MCF 10A (cell line): ENCODE measurements at places on chromosomes 2 and 18. TPM values are rescaled to one million over a fixed set of nuclear protein-coding genes. Genes with fewer than 3 reads are reported as not detected.

DNA sequence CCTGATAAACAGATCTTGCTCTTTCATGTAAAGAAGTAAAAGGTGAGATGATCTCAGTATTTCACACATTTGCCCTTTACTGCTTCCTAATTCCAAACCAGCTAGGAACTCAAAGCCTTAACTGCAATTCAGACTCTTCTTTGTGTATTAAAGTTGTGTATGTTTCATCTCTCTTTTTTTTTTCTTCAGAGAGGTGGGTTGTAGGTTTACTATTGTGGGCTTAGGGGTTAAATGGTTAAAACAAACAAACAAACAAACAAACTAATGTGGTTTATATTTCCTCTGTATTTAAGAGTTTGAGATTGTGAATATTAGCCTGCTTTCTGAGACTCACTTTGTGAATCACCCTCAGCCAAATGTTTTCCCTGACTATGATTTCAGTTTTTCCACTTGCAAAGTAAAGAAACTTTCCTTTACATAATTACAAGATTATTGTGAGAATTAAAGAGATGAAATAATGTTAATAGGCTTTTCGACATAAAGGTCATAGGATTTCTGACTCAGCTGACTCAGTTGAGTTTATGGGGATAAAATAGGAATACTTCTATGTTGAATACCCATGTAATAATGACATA lies 2.8 kb downstream of the GULP1 start:
- no peak for DNase-seq

DNA sequence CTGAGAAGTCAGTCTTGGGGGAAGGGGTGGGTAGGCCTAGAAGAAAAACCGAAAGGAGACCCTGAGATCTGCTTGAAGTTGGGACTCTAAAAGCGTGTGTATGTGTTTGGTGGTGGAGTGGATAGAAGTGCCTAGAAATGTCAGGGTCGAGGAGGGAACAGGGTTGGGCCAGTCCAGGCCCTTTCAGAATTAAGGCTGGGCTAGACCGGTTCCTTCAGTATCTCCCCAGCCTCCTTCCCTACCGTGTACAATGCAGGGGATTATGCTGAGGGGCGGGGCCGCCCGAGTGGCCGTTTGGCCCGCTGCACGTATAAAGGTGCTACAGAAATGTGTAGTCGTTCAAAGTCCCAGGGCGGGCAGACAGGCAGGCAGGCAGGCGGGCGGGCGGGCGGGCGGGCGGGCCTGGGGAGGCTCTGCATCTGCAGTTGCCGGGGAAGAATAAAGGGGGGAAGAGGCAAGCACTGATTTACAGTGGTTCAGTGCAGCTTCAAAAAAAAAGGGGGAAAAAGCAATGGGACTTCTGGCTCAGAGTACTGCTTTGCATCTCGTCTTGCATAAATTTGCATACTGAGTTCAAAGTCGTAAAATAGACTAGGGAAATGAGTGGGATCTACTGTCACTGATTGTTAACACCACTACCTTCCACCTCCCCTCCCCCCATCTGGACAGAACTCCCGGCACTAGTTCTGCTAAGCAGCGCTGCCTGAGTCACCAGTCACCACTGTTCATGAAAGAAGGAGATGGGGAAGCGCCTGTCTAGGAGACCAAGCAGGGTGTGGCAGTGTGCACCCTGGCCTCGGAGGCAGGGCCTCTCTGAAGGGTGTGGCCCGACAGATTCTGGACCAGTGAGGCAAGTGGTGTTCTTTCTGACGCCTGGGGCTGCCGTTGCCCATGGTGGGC lies 3.6 kb downstream of the IGFBP2 start:
- peak; percentile 78 for DNase-seq

DNA sequence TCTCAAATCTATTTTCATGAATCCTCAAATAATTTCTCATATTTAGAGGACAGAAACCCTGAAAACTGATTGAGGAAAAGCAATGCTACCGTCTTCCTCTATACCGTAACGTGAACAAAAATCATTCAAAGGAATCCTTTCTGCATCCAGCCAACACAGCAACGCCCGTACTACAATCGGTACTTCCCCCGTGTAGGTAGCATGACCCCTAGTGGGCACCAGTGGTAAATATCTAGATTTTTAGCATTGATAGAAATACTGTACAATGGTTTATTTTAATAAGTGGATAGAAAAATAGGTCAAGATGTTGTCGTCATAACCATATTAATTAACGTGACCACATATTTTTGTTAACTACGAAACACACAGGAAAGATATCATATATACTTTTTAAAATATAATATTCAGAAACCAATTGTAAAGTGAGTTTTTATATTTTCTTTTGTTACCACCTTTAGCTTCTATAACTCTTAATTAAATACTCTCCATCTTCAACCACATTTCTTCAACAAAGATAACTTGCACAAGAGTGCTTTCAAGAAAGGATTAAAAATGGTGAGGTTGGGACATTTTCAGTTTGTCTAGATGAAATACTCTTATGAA lies 194.1 kb downstream of the SS18 start:
- peak; percentile 42 for DNase-seq

DNA sequence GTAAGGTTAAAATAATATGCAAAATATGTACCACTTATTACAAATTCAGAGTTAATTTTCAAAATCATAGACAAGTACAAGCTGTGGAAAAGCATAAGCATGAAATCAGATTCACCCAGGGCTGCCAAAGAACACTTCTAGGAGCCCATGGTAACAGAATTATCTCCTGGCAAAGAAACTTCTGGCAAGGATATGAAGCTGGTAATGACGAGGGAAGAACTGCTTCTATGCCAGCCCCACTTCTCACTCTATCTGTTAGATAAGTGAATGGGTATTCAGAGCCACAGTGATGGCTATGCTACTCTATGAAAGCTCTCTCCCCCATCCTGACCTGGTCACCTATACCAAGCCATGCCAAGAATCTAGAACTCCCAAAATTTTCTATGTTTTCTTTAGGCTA lies 36.9 kb upstream of the PDE1A start:
- DNase-seq: no peak

GRCh38 chr2:235343156-235343774 lies 150.6 kb upstream of the AGAP1 start:
- DNase-seq: no peak

DNA sequence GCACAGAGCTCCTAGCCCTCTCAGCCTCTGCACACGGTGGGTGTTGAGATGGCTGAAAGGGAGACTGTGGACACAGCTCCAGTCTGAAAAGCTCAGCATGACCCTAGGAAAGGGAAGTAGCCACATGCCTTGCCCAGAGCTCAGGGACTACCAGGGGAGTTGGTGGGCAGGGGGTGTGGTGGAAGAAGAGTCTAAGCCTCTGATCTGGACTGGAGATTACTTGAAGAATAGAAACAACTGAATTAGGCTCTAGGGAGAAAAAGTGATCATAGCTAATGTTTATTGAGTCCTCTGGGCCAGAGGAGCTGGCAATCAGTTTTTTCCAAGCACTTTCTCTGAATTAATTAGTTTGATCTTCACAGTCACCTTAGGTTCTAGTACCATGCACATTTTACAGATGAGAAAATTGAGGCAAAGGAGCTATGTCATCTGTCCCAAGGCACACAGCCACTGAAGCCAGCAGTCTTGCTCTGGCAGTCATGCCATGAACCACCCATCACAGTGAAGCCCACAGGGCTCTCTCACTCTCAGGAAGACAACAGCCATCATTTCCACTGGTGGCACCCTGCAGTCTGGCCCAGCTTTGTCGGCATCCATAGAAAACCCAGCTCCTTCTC lies 10.3 kb downstream of the SDC1 start:
- DNase-seq: no peak

DNA sequence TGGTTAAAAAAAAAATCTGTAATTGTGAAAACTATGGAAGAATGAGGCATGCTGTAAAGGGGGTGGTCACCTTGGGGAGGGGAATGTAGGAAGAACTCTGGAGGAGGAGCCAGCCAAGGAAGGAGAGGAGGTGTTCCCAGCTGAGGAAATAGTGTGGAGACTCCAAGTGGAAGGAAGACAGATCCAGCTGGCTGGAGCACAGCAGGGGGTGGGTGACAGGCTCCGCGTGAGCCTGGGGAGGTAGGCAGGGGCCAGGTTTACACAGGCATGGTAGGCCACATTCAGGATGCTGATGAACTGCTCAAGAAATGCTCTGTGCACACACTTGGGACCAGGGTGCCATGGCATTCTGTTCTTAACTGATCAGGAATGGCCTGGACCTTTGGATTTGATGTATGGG lies 16.8 kb downstream of the AFF3 start:
- DNase-seq: no peak

- DNase-seq: no peak
Observed at GRCh38 chr2:54678719-54679118, 44.7 kb upstream of the EML6 start.

GRCh38 chr2:173872714-173873113 lies 92.5 kb downstream of the SP3 start:
- DNase-seq: no peak

GRCh38 chr2:80499095-80499494 lies 194.5 kb upstream of the LRRTM1 start:
- DNase-seq: peak; percentile 59

DNA sequence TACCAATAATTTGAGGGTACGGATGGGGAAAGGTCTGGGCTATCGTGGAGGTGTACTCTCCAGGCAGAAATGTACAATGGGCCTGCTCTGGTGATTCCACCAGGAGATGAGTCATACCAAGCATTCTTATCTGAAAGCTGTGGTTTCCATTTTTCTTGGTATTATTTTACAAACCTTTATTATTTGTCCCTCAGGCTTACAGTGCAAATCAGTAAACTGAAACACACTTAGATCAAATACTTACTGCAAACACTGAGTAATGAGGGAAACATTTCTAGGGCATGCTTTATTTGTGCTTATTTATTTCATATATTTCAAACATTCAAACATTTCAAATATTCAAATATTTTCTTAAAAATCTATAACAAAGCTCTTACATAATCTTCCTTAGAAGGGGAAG lies 319.8 kb downstream of the RND3 start:
- peak; percentile 55 for DNase-seq

DNA sequence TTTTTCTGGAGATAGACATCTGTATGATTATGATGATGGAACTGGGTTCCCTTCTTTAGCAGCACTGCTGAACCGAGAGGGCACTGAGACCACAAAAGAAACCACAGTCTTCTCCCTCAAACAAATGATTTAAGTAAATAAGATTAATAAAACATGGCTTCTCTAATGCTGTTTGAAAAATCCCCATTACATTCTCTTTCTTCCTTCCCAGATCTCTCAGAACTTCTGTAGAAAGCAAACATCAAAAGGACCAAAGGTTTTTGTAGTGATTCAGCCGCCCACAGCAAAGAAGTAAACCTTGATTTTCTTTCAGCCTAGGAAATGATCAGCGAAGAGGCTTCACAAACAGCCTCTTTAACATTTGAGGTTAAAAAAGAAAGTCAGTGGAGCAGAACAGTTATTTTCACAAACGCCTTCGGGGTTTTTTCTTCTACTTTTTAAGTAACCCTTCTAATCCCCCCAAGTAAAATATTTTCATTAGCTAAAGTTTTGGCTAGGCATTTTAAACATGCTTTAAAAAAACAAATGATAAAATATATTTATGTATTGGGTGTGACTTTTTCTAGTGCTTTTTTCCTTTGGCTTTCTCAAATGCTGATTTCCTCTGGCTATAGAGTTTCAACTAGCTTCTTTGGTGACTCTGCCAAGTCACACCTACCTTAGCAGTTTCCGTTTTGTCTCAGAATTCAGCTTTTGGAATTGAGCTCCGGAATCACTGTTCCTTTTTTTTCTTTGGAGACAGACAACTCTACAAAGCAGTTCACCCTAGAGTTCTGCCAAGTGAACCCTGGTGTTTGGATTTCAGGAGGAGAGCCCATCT lies 89.6 kb downstream of the UPP2 start:
- DNase-seq: no peak

GRCh38 chr18:36176177-36176584 lies 11.1 kb upstream of the MOCOS start:
- peak; percentile 29 for DNase-seq

DNA sequence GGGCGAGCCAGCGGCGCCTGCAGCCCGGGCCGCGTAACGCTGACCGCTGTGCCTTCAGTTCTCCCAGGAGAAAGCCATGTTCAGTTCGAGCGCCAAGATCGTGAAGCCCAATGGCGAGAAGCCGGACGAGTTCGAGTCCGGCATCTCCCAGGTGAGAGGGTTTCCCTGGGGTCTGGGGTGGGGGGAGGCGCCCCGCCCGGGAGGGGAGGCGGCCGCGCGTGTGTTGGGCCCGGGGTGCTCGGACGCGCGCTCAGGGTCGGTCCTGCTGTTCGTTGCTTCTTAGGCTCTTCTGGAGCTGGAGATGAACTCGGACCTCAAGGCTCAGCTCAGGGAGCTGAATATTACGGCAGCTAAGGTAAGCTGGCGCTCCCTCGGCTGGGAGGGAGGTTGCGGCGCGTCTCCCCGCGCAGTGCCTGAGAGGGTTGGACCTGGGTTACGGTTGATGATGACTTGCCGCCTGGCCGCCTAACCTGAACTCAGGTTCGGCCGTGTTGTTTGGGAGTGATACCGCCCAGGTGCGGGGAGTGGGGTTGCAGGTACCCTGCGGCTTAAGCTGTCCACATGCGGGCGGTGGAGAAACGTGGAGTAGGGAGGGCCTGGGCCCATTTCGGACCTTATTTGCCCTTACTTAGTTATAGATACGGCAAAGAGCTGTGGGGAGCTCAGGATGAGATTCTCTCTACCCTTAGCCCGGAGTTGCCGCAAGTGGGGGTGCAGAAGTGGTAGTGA lies 638 bp downstream of the RPS7 start:
- DNase-seq: no peak

- DNase-seq: peak; percentile 36
Observed at GRCh38 chr2:221571551-221572218, 419 bp downstream of the EPHA4 start.

DNA sequence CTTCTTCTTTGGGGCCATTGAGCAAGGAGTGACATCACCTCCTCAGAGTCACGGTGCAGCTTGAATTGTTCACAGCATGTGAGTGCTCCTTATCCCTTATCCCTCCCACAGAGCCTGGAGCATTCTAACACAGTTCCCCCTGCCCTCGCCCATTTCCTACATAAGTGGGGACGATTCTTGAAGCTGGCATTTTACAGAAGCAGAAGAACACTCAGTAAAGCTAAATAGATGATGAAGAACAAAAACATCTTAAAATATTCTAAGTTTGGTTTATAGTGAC lies 135.8 kb upstream of the APCDD1 start:
- peak; percentile 6 for DNase-seq

- no peak for DNase-seq
Observed at GRCh38 chr2:190477661-190478454, 56.7 kb downstream of the NEMP2 start.

DNA sequence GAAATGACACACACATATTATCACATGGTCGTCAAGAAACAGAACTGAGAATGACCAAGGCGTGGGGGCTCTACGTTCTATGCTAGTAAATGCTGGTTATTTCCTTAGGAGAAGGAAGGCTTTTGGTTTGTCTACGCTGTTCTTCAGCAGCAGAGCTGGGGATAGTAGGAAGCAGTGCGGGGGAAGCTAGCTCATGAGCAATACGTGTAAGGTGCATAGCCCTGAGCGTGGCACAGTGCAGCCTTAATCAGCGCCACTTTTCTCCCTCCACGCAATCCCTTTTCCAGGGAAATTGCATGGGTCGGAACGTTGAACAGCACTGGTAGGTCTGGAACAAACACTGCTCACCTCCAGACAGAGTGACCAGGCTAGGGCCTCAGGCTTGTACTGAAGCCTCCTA lies 199.6 kb upstream of the FBXO11 start:
- DNase-seq: no peak

GRCh38 chr2:11050565-11050964 lies 104.7 kb upstream of the SLC66A3 start:
- no peak for DNase-seq

- no peak for DNase-seq
Observed at GRCh38 chr2:2828774-2829368, 497.8 kb upstream of the MYT1L start.

The SLC9A4 gene
- total RNA-seq: 0.07 TPM in 1 of 2 replicates, not detected in the other

The UGT1A8 gene
- total RNA-seq: not detected in 2 replicates

The PDCD1 gene
- not detected in 2 replicates for total RNA-seq

The CASP10 gene
- 0.19 and 0.27 TPM in 2 replicates for total RNA-seq

The SERPINB11 gene
- not detected in 2 replicates for total RNA-seq

The WDSUB1 gene
- total RNA-seq: 6.5 and 7.3 TPM in 2 replicates
